ENCODE measurements at places on chromosomes 11 and 22.

DNA sequence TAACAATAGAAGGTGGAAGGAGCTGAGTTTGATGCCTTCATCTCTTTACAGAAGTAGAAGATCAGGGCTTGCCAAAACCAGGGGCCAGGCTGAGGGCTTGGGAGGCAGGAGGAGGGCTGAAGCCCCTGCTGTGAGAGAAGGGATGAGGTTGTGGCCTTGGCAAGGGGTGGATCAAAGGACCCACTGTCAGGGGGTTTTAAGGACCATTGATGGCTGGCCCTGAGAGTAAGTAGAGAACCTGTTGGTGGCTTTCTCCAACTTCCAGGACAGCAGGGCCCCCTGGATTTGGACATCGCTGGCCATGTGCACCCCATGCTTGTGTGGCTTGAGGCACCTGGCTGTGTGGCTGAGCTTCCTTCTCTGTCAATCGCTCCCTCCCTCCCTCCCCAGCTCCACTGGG is 927.7 kb downstream of the TBC1D22A start:
- no peak for DNase-seq

- DNase-seq = no peak
These were observed 7.2 kb downstream of the PIM3 start for GRCh38 chr22:49967706-49968208.

DNA sequence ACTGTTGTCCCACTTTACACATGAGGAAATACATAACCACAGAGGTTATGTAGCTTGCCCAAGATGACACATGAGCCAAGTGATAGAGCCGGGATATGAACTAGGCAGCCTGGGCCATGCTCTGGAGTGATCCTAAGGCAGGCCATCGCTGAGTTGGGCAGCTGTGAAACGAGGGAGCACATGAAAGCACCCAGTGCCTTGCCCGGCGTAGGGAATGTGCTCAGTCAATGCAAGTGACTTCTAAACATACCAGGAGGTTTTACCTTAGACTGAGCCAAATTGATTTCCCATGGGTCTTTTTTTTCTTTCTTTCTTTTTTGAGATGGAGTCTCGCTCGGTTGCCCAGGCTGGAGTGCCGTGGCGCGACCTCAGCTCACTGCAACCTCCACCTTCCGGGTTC is 10.5 kb downstream of the GRIK4 start:
- DNase-seq = no peak

- no peak for DNase-seq
These were observed 41.7 kb downstream of the IRAG1 start for GRCh38 chr11:10651656-10652361.

GRCh38 chr11:15711311-15711710 is 596.6 kb downstream of the INSC start:
- DNase-seq = no peak

GRCh38 chr11:117871160-117871559 is 5.3 kb downstream of the FXYD6 start:
- DNase-seq = no peak

DNA sequence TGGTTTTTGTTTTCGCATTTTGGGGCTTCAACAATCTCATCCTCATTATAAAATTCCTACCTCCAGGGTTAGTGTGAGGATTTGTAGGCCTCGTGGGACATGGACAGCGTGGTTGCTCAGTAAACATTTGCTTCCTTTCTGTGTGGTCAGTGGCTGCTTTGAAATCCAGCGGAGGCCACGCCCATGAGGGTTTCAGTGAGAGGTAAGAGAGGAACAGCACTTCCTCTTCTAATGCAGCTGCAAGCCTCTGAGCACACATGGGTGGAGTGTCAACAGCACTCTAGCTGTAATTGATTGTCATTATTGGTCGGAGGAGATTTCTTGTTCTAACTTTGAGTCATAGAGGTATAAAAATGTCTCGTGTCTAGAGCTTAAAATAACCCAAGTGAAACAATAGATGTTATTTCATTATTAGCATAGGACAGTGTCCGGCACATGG is 6.0 kb upstream of the ARHGAP42 start:
- DNase-seq = peak; percentile 13

DNA sequence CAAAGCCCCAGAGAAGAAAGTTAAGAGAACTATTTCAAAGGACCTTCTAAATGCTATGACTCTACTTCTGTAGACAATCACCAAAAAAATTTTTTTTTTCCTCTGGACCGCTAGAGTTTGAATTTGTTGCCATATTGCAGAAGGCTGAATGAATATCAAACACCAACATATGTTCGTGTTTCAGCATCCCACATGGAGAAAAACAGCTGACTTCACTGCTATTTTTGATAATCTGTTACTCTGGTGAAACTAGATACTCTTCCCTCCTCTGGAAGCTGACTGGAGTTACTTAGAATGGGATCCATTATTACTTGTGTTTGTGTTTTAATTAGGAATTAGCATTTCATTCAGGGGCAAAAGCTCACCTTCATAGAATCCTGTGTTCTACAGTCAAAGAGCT is 447.0 kb downstream of the AASDHPPT start:
- no peak for DNase-seq

GRCh38 chr11:78906566-78906965 is 331.9 kb upstream of the NARS2 start:
- no peak for DNase-seq

DNA sequence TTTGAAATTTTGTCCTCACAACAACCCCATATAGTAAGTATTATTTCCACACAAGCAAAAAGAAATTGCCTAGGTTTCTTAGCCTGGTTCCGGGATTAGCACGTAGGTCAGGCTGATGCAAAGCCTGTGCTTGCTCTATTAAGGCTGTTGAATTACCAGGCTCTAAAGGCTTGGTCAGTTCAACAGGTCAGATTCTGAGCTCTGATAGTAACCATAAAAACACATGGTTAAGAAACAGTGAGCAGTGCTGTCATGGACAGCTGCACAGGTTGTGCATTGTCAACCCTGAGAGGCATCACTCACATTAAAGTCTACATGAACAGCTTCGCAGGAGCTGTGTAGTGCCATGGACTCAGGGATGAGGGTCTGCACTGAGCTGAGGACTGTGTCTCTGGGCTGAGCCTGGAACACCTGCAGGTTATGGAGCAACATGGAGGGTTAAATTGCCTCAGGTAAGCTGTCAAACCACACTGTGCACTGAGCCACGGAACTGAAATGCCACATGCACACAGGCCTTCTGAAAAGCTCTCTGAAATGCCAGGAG is 98.0 kb downstream of the PIWIL4 start:
- no peak for DNase-seq

GRCh38 chr22:17742527-17742902 is 31.8 kb downstream of the BID start:
- DNase-seq = peak; percentile 39

- no peak for DNase-seq
These were observed 66.9 kb downstream of the KCNQ1 start for GRCh38 chr11:2511421-2512369.

DNA sequence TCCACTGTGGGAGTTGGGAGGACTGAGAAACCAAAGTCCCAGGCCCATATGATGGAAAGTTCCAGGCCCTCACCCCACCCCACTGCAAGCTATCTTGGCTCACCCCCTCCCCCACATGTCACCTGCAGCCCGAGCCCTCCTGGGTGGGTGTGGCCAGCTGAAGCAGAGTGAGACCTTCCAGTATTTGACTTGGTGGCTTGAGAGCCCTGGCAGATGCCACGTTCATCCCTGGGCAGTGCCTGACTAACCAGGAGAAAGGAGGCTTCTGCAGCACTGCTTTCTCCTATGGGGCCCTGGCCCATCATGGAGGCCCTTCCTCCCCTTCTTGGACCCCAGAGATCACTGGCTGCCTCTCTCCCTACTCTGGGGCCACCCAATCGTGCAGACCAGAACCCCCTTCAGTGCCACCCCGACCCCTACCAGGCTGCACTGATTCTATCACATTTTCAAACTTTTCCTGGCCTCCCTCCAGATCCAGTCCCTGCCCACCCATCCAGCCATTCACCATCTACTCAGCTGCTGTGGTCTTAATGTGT is 38.1 kb upstream of the WNT11 start:
- no peak for DNase-seq

DNA sequence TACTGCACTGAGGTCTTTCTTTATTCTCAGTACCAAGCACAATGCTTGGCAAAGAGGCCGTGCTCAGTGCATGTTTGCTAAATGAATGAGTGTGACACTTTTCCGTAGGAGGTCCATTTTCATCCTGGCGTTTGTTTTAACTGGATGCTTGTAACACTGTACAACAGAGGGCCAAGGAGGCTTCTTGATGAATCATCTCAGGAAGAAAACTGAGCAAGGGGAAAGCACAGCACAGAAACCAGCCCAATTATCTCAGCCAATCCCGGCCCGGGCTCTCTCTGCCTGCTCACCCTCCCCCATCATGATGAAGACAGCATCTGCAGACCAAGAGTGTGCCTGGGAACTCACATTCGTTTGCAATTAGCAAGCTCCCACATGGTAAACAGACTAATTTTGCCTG is 570.3 kb downstream of the OPCML start:
- DNase-seq = no peak

DNA sequence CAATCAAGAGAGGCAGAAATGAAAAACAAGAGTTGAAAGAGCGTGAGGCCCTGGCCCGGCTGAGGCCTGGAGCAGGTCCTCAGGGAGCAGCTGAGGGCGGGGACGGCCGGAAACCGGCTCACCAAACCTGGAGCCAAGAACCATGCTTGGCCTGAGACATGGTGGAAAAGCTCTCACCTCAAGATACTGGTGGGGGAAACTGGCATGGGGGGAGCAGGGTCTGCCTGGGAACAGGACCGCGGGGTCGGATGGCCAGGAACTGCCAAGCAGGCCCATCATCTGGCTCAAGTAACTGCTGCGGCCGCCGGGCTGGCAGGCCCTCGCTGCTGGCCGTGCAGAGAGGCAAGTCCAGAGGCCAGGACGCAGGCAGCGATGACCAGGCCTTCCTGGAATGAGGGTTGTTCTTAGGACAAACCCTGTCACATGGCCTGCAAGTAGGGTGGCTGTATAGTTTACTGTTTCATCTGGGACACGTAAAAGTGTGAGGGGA is 18.9 kb upstream of the WNT11 start:
- DNase-seq = no peak

DNA sequence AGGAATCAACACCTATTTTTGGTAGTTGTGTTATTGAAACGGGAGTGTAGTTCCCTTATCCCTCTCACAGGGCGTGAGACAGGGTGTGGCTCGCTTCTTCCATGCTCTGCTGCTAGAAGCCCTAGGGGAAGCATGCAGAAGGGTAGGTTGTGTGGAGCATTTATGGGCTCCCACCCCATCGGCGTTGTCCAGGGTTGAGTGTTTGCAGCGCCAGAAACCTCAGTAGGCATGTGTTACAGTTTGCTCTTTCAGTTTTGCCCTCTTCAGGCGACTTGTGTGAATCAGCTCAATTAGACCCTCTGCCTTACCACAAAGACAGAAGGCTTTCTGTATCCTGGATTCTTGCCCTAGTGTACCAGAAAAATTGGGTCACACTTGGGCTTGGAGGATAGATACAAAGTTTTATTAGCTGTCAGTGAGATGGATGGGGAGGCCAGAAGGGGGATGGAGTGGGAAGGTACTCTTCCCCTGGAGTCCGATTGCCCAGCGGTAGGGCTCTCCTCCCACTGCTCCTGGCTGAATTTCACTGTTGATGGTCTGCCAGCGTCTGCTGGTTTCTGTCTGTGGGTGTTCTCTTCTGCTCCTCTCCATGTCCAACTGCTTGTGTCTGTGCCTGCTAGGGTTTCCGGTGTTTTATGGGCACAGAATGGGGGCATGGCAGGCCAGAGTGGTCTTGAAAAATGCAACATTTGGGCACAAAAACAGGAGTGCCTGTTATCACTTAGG is 358.3 kb upstream of the CTSC start:
- no peak for DNase-seq

GRCh38 chr11:104291646-104292045 is 127.7 kb upstream of the PDGFD start:
- DNase-seq = no peak

DNA sequence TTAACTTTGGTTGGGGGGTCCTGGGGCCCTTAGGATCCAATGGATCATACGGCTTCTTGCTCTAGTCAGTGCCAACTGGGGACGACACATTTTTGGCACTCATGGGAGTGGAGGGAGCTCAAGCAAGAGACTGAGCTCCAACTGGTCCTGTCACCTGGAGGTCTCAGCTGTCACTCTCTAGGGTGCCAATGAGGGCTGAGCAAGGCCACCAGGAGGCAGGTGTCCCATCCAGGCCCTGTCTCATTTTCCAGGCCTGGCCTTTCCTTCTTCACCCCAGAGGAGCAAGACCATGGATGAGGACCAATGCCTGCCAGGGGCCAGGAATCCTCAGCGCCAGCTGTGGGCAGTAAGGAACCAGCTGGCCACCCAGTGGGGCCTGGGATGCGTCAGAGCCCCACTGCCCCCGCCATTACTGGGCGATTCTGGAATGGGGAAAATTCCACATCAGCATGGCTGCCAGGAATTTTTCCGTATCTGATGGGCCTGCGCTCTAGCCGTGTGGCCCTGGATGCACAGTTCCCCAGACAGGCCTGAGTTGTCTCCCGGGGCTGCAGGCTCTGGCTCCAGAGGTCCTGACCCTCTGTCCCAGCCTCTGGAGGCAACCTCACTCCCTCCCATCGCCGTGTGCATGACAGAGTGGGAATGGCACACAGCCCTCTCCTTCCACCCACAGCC is 669 bp upstream of the GAL3ST1 start:
- peak; percentile 48 for DNase-seq

- no peak for DNase-seq
These were observed 5.5 kb upstream of the CYTH4 start for GRCh38 chr22:37276776-37277175.

DNA sequence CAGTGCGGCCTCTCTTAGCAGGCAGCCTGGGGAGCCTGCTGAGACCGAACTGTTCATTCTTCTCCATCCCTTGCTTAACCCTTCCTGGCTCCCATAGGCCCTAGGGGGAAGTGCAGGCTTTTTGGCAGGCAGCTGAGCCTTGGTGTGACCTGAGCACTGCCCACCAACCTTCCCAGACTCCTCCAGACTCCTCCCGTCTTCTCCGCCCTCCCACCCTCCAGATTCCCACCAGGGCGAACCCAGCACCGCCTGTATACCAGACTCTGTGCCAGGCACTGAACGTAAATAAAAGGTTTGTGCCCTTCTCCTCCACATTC is 7.9 kb downstream of the RELT start:
- DNase-seq = no peak

DNA sequence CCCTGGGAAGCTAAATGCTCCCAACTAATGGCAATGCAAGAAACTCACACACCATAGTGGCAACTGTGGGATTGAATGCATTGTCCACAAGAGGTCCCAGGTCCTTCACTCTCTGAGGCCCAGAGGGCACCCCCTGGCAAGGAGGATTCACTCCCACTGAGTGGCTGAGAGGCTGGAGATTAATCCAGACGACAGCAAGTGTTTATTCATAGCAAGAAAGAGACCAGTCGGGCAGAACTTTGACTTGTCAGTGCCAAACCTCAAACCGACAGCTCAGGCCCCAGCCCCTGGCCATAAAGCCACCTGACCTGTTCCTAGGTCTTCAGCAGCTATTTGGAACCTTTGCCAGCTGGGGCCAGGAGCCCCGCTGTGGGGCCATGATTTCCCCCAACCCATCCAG is 54.5 kb upstream of the MPEG1 start:
- DNase-seq = no peak

GRCh38 chr11:63652671-63653070 is 18.5 kb downstream of the ATL3 start:
- DNase-seq = no peak

- peak; percentile 4 for DNase-seq
These were observed 17.0 kb upstream of the KCNJ11 start for GRCh38 chr11:17405232-17406005.

GRCh38 chr11:57619331-57619730 is 21.8 kb downstream of the SERPING1 start:
- DNase-seq = no peak
